ENCODE measurements at places on chromosomes 1 and 21. TPM values are rescaled to one million over a fixed set of nuclear protein-coding genes. Genes with fewer than 3 reads are reported as not detected.

- DNase-seq = no peak
Measured at GRCh38 chr1:172466795-172467407, 23.0 kb upstream of the PIGC start.

CDCA8 gene
- total RNA-seq = 60.0 TPM

GRCh38 chr1:7407544-7407895, 363.6 kb upstream of the VAMP3 start:
- DNase-seq = no peak

DNA sequence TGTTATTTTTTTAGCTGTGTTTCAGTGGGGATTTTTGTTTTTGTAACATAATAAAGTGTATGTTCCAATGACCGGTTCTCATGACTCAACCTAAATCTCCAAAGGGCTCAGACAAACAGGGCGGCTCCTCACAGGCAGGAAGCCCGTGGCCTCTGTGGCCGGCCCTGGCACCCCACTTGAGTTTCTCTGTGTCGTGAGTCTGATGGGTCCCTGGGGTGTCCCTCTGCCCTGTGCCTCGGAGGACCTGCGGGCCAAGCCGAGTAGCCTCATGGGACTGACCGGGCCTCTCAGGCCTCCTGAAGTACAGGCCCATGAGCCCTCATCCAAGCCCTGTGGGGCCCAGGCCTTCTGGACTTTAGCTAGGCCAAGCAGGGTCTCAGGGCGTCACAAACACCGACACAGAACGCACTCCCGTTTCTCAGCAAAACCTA, 16.1 kb upstream of the CCDC27 start:
- no peak for DNase-seq

DNA sequence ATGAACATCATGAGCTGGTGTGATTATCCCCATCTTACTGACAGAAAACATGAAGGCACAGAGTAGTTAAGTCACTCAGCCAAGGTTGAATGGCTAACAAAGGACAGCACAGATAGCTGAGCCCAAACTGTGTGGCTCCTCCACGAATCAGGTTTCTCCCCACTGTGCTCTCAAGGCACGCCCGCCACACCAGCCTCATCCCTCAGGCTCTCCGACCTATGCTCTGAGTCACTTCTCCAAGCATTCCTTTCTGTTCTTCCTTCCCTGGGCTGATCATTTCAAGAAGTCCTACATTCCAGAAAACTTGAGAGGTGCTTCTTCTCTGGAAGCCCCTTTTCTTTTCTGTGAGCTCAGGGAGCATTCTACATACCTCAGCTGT, 25.3 kb upstream of the SDC3 start:
- no peak for DNase-seq

OR2T11 gene
- total RNA-seq = not detected

INKA2 gene
- total RNA-seq = 0.58 TPM

DNA sequence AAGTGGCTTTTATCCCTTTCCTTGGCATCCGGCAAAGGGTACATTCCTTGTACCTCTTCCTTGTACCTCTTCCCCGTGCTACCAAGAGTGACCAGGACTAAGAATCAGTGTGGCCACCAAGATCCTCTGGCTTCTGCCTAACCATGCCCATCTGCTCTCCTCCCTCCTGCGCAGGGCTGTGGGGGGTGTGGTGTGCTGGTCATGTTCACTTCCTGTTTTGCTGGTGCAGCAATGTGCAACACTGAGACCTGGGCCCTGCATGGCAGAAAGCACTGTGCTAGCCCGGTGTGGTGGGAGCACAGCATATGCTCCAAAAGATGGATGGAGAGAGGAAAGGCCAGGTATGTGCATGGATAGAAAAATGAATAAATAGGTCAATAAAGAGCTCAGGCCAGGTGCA, 33.3 kb upstream of the TENT5C start:
- DNase-seq = no peak

GRCh38 chr1:225868631-225869330, 13.4 kb downstream of the TMEM63A start:
- DNase-seq = no peak

SLC25A34 gene
- 0.75 TPM for total RNA-seq

GRCh38 chr1:162030759-162031280, 7.2 kb upstream of the OLFML2B start:
- DNase-seq = no peak

TMEM167B gene
- total RNA-seq = 13.1 TPM

GRCh38 chr1:59046730-59047157, 250.2 kb upstream of the FGGY start:
- no peak for DNase-seq

NMNAT2 gene
- total RNA-seq = 0.65 TPM

CELA3A gene
- not detected for total RNA-seq

CD2 gene
- total RNA-seq = not detected

BEST4 gene
- total RNA-seq = 0.12 TPM

DNA sequence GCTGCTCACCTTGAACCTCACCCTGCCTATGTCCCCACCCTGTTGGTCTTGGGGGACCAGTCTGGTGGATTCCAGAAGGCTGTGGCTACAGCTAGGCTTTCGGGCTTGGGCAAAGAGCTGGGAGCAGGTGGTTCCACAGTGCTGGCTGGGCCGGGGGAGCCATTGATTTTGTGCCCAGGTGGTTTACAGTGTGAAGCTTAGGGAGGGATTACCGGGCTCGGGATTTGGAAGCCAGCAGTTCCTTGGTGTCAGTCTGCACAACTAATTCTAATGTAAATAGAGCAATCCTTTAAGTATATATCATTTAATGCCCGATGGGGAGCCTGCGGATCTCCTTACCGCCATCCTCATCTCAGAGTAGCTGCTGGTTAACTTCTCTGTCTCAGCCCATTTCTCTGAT, 38.2 kb downstream of the PRDM16 start:
- no peak for DNase-seq

- no peak for DNase-seq
Measured at GRCh38 chr21:31618696-31619430, 40.6 kb upstream of the SOD1 start.

DNA sequence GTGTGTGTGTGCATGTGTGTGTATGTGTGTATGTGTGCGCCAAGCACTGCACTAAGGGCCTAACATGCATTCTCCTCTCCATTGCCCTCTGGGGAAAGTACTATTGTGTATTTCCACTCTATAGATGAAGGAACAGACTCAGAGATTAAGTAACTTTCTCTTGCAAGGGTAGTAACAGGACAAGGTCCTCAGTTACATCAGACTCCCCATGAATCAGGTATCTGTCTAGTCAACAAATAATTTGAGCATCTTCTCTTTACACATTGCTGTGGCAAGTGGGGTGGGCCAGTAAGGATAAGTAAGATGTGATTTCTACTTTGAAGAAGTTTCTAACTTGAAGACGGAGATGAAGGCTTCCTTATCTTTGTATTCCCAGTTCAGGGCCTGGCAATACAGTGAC, 5.0 kb upstream of the HTR1D start:
- no peak for DNase-seq

TIAM1 gene
- 3.6 TPM for total RNA-seq

DNA sequence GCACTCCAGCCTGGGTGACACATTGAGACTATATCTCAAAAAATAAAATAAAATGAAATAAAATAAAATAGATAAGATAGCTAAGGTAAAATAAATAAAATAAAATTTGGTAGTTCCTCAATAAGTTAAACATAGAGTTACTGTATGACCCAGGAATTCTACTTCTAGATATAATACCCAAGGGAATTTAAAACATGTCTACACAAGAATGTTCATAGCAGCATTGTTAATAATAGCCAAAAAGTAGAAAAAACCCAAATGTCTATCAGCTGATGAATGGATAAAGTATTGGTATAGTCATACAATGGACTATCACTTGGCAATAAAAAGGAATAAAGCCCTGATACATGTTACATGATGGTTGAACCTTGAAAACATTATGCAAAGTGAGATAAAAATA, 47.8 kb downstream of the CEP350 start:
- no peak for DNase-seq

- DNase-seq = no peak
Measured at GRCh38 chr1:163535807-163536206, 214.1 kb downstream of the NUF2 start.

CD5L gene
- total RNA-seq = not detected

SMPDL3B gene
- 17.2 TPM for total RNA-seq
